ENCODE measurements at places on chromosomes 5 and 9.
A peak's percentile ranks its signal among the peaks of the same experiment; 100 is the strongest.

GRCh38 chr5:149113669-149114068 lies 27.6 kb upstream of the ABLIM3 start:
- no peak for DNase-seq

DNA sequence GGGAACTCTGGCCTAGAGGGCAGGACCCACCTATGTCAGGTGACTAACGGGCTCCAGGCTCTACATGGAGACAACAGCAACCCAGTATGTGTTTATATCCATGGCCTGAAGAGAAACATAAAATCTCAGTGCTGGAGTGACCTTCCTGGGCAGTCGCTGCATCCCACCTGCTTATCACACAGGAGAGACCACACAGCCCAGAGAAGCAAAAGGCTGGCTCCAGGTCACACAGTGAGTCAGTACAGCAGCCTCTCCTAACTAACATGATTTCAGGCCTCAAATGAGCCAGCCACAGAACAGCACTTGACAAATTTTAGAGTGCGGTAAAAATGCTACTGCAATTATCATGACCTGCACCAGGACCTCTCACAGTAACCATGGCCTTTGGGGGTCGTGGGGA lies 54.0 kb upstream of the TGFBR1 start:
- DNase-seq: no peak

DNA sequence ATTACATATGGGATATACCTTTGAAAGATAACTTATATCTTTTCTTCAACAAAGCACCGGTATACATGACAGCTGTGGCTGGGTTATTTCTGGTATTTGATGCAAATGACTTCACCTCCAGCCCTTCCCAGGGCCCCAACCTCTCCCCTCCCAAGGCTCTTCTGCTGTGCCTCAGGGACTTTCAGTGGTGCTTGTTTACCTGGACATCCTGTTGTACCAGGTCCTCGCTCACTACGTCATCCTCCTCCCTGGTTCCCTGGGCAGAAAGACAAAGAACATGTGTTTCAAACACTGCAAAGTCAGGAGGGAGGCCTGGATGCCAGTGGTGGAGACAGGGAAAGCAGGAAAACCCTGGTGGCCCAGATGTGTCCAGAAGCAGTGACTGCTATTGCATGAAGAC lies 23.4 kb downstream of the ANXA6 start:
- no peak for DNase-seq

DNA sequence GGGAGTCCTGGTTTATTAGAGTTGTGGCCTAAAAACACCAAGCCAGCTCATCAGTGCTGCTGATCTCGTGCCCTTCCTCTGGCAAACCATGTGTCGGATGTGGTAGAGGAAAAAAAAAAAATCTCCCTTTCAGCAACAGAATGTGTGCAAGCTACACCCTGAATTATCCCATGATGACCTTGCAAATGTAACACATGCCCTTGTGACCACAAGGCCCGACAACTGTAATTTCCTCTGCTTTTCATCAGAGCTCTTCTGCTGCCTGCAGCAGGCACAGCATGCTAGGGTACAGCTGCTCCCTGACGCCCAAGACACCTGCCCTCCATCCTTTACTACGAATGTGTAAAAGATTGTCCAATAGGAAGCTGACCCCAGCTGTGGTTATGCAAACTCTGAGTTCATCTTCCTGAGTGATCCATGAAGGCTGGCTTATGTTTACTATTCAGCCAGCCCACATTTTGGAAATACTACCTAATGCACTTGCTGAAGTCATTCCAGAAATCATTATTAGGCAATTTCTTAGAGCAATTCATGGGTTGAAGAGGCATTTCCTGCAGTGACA lies 14.6 kb upstream of the BNC2 start:
- DNase-seq: no peak

DNA sequence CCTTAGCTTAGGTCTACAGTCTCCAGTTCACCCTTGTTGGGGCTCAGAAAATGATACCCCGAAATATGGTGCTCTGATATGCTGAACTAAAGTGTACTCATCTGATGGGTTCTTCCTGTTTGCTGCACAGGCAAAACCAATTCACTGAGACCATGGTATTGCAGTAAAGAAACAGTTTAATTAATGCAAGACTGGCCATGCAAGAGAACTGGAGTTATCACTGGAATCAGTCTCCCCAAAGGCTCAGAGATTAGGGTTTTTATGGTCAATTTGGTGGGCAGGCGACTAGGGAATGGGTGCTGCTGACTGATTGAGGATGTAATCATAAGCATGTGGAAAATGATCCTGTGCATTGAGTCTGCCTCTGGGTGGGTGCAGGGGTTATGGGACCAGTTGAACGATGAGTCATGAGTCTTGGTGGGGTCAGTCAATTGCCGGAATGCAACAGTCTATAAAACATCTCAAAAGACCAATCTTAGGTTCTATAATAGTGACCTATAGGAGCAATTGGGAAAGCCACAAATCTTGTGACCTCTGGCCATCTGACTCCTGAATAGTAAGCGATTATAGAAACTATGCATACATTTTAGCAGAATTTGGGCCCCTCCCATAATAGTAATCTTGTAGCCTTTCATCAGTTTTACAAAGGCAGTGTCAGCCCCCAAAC lies 113.0 kb upstream of the ANKRD55 start:
- DNase-seq: no peak

- no peak for DNase-seq
Measured at GRCh38 chr5:76787237-76787636, 31.6 kb upstream of the F2RL1 start.

DNA sequence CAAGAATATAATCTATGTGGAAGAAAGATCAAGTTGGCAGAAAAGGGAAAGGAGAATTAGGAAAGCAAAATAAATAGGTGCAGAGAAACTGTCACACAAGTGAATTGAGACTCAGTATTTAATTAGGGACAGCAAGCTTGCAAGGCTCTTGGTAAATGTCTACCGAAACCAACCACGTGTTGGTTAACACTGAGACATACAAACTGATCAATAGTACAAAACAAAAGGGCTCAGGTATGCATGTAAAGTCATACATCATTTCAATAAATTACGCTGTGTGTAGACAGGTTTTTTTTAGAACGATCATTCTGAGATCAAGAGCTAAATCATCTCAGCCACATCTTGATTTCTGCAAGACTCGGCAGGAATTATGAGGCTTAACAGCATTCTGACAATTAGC lies 225.4 kb downstream of the EBF1 start:
- DNase-seq: peak; percentile 15

DNA sequence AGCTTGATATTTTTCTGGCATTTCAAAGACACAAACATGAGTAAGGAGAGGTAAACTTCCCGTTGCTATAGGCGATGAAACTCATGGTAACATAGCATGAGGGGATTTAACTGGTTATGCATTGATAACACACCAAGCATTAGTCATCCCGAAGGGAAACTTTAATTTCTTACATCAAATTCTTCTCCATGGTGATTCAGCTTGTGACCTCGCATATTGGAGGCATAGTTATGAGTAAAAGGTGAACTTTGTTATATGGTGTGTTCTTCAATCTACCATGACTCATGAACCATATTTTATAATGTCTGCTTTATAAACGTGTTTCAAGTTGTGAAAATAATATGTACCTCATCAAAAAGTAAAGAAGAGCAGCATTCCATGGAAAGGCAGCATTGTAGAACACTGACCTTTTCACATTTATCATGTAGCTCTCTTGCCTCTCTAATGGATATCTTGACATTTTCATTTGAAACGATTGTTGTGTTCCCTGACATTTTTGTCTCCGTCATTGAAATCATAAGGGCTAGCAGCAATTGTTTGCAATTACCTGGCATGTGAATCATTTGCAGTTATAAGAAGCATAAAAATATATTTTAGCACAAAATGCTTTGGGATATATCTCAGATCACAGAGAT lies 491.8 kb downstream of the ANXA1 start:
- no peak for DNase-seq

DNA sequence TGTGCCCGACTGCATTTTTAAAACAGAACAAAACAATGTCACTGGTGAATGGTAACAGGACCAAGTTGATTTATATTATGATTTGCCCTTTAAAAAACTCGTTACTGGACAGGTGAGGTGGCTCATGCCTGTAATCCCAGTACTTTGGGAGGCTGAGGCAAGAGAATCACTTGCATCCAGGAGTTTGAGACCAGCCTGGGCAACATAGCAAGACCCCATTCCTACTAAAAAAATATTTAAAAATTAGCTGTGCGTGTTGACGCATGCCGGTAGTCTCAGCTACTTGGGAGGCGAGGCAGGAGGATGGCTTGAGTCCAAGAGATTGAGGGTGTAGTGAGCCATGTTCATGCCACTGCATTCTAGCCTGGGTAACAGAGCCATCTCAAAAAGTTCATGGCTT lies 7.2 kb downstream of the UNC13B start:
- DNase-seq: no peak

DNA sequence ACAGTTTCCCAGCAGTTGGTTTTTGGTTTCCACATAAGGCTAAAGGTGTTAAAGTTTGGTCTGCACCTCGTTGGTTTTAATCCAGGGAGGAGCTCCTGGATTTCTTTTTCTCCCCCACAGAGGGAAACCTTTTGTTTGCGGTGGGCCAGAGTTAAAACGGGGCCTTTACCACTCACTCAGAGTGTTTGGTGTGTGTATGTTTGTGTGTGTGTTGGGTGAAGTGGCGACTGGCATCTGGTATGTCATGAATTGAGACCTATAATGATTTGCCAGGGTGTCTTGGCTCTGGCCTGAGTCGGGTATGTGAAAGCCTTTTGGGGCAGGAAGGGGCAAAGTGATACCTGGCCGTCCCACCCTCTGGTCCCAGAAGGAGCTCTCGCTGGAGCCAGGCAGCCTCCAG lies 30.9 kb downstream of the FAXDC2 start:
- no peak for DNase-seq

DNA sequence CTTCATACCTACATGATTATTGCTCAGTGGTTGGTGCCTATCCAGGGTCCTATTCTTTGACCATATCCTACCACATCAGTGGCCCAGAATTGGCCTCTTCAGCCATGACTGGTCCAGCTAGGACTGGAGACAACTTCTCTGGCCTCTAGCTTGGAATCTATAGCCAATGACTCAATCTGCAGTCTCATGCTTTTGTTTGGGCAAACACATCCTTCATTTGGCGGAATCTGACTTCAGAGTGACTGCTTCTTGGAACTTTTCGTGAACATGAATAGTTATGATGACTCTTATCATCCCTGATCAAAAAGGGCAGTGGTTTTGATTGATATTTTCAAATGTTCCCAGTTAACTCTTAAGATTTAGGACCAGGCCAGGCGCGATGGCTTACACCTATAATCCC lies 134.1 kb downstream of the PAPPA start:
- no peak for DNase-seq

DNA sequence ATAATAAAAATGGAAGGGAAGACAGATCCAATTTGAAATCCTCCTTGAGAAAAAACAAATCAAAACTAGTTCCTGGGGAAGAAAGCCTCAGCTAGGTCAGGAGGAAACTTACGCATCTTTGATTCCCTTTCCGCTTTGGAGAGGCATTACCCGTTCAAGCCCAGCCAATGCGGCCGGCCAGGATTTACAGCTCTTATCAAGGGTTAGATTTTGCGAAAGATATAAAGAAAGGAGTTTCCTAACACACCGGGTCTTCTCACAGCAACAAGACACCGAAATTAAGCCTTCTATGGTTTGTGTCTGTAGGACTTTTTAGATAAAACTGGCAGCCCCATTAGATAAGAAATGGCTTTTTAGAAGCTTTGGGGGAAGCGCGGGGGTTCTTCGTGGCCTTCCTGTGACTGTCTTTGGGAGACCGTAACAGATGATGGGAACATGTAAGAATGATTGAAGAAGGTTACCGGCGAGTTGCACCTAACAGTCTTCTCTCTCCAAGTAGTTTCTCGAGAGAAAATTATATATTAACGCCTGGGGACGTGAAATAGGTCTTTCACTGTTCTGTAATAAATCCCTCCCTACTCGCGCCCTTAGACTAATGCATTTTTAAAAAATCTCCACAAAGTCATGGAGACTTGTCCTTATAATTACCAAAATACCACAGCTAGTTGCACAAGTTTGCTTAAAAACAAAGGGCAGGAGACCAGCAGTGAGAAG lies 1.3 kb upstream of the ISL1 start:
- no peak for DNase-seq

DNA sequence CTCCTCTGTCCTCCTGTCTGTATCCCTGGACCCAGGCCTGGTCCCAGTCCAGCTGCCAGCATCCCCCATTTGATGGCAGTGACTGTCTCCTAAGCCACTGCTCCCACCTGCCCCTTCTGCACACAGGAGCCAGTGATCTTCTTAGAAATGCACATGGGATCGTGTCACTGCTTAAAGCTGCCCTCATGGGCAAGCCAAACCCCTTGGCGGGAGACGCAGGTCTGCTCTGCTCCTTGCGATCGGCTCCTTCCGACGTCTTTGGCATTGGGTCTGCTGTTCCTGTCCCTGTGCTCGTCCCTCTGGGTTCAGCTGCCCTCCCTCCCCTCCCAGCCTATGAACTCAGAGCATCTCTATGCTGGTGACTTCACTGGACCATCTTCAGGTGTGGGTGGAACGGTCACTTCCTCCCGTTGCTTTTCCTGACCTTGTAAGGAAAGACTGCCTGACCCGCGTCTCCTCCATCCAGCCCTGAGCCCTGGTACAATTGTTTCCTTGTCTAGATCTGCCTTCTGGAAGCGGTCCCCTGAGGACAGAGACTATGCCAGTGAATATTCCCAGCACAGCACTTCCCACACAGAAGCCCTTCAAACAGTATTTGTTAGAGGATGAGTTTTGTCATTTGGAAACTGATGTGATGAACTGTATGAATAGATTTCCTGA lies 116.5 kb downstream of the ZNF354C start:
- no peak for DNase-seq

DNA sequence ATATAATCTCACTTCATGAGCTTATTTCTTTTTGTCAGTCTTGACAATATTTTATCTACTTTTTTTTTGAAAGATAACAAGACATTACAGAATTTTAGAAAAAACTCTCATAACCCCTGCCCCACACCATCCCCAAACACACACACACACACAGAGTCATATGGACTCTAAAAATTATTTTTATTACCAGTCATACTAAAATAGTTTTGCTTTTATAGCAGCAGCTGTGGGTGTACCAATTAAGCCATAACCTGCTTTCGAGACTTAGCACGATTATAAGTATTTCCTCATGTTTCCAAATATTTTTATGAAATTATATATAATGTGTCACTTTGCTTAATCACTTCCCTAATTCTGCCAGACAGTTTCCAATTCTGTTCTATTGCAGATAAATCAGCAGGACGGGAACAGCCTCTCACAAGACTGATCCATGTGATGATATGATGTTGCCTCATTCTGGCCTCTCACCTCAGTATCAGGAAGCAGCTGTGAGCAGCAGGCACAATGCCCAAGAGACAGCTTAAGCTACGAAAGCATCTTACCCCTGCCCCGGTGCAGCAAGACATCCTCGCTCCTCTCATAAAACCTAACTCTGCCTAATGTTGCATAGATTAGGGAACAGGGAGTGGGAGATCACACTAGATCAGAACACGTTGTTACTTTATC lies 7.0 kb downstream of the PDCL start:
- no peak for DNase-seq

DNA sequence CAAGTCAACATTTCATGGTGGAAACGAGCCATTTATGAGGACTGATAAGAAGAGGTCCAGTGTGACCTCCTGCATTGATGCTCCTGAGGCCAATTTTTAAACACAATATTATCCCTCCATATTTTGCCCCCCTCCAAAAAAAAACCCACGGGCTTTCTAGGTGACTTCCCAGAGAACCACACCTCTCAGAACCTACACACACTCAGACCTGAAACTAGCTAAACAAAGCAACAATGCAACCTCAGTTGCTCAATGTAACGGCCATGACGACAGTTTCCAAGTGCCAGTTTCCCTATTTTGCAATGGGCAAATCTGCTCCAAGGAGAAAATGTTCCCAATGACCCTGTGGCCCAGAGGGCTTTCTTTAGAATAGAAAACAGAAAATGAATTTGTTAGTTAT lies 3.5 kb downstream of the NRG2 start:
- peak; percentile 37 for DNase-seq

Measured in GM20000 (cell line).